ENCODE measurements at places on chromosomes 7 and 10.

DNA sequence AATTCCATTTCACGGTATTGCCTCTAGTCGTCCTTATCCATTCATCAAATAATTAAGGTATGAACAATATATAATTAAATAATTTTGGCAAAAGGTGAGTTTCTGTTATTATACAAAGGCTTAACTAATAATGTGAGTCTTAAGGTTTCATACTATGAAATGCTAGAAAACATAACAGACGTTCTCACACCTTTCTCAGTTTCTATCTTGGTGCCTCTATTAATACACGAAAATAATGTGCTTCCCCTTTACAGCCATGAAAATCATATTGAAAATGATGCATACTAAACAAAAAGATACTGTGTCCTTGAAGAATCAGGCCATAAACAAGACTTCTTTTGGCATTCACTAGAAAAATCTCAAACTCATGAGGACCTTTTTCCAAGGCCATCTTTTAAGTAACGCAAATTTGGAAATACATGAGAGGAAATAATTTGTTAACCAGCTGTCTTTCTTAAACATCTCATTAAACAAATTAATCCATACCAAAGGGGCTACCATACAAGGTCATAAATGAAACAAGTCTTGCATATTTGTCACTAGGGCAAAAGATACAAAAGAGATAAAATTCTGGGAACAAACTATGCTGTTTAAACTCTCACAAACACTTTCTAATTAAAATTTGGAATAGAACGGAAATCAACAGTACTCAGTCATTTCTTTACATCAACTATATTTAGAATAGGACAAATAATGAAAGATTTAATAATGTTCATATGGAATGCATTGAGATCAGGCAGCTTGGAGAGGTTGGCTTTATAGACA lies 53.9 kb upstream of the CAV2 start:
- no peak for DNase-seq

- DNase-seq, result no peak
These were observed 214.3 kb downstream of the JAZF1 start for GRCh38 chr7:27966219-27966780.

DNA sequence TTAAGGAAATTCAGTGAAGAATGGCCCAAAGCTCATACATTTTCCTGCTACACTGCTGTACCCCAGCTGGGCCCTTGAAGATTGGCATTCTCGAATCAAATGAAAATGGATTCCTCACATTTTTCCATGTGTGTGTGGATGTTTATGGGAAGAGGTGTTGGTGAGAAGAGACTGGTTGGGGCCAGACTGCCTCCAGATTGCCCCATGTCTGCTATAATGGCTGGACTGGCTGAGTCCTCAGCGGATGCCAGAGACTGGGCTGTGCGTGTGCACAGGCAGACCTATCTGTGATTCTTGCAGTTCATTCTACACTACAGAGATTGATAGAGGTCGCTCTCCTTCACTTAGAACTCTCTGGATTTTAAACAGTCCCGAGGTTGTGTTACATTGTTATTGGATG lies 183.6 kb upstream of the GDF10 start:
- no peak for DNase-seq

- DNase-seq, result no peak
These were observed 64.3 kb upstream of the CCDC6 start for GRCh38 chr10:59970396-59971368.

GRCh38 chr7:108094346-108094745 lies 35.8 kb downstream of the LAMB4 start:
- no peak for DNase-seq

DNA sequence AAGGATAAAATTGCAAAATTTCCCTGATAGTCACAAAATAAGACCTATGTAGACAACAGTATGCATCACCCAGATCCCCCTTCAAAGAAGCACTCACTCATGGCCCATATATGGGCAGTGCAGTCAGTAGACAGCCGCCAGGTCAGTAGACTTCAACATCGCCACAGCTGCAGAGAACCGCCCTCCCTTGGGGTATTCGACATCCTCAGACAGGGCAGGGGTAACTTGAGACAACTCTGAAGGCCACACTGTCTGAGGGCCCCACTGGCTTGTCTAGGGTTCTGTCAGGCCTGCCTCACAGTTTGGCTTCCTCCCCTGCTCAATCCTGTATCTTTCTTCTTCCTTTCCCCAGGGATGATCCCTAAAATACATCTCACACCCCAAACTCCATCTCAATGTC lies 172.3 kb downstream of the IMMP2L start:
- DNase-seq, result no peak

DNA sequence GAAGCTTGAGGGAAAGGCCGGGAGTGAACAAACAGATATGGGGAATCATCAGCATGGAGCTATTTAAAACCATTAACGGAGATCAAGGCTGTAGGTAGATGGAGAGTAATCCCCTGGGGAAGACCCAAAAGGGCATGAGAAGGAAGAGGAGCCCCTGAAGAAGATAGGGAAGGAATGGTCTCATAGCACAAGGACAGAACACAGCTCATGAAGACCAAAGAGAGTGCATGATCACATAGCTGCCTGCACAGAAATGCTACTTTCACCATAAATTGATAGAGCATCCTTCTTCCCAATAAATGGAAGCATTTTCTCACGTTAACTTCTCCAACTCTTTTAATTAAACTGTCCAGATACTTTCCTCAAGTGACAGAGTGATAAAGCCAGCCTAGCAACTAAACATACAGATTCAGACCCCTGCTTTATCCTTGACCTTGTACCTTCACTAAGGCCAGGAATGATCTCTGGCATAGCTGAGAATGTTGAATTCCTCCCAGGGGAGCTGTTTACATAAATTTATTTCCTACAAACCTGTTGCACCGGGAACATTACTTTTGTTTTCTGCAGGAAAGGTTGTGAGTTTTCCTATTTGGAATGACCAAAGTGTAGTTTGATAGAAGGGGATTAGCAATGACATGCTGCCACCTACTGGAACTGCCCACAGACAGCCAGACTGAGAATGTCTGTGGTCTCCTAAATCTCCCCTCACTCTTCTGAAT lies 110.8 kb upstream of the LRGUK start:
- DNase-seq, result no peak

DNA sequence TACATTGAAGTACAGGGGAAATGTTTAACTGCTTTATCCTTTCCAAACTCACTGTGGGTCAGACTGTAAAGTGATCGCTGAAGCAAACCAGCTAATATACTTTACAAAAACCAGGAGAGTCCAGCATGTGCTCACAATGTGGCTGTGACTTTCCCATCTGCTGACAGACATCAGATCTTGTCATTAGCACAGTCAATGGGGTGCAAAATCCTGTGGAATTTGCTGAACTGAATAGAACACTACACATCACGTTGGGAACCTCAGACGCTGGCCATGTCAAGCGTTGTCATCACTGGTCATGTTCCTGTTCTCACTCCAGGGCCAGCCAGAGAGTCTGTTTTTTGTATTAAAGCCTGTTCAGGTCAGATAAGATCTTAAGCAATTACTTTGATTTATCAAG lies 83.4 kb downstream of the AGMO start:
- DNase-seq, result no peak

DNA sequence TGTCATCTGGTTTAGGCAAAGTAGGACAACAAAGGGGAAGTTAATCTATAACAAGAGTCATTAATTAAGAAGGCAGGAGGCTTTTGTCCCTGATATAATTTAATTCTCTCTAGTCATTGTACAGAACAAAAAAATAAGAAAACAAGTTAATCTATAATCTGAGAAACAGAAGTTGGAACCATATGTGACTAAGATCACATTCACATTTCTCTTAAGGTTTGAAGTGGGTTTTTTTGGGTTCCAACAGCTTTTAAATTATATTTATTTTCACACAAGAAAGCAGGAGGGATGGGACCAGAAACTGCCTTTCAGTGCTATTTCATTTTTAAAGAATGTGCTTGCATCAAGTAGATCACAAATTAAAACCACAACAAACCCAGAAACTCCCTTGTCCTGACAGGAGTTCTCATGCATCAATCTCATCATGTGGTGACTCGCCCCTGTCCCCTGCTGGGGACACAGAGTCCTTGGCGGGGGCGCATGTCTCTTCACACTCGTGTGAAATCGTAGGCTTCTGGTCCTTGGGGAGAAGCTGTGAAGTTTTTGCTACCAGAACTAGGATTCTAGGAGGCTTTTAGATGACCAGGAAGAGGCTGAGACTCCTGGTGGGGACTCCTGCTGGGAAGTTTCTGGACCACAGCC lies 10.1 kb upstream of the OPN4 start:
- DNase-seq, result no peak

DNA sequence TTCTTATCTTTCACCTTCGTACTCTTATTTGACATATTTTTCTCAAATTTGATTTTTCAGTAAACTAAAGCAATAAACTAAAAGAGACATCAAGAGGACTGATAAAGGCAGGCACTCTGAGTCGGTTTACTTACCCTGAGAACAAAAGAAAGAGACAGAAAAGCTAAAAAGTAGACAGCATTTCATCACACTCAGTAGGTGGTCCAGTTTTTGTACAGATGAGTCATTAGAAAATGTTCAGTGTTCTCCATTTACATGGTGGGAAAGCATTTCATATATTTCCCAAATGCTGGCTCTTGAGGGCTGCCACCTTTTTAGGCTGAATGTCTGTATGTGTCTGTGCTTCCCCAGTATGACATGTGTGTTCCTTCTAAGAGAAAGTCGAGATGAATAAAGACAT lies 52.7 kb downstream of the NHLRC2 start:
- no peak for DNase-seq

- no peak for DNase-seq
These were observed 873.9 kb downstream of the GRID1 start for GRCh38 chr10:85492684-85493083.

- peak; percentile 44 for DNase-seq
These were observed 581 bp downstream of the FAM3C start for GRCh38 chr7:121395494-121395960.

DNA sequence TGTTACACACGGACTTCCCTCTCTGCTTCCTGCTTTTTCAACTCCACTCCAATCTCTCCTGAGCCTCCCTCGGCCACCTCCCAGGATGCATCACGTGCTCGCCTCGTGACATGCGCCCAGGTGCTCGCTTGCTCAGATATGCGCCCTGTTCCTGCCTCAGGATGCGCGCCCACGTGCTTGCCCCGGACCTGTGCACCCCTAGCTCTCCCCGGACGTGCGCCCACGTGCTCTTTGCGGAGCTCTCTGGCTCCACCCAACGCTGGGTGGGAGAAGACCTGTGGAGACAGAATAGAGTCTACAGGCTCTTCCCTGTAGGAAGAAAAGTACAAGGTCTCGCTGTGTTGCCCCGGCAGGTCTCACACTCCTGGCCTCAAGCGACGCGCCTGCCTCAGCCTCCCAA lies 23.1 kb downstream of the PARD3 start:
- no peak for DNase-seq

DNA sequence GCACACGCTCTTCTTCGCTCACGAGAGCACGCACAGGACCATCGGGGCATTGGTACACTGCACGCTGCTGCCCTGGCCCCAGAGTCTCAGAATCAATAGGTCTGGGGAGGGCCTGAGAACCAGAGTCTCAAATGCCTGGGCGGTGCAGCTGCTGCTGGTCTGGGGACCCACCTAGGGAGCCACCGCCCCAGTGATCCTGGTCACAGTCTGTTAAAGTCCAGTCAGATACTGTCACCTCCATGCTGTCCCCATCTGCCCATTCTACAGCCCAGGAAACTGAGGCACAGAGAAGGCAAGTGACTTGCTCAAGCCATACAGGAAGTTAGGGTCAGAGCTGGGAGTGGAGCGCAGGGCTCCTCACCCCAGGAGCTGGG lies 38.0 kb downstream of the ZCCHC24 start:
- no peak for DNase-seq

DNA sequence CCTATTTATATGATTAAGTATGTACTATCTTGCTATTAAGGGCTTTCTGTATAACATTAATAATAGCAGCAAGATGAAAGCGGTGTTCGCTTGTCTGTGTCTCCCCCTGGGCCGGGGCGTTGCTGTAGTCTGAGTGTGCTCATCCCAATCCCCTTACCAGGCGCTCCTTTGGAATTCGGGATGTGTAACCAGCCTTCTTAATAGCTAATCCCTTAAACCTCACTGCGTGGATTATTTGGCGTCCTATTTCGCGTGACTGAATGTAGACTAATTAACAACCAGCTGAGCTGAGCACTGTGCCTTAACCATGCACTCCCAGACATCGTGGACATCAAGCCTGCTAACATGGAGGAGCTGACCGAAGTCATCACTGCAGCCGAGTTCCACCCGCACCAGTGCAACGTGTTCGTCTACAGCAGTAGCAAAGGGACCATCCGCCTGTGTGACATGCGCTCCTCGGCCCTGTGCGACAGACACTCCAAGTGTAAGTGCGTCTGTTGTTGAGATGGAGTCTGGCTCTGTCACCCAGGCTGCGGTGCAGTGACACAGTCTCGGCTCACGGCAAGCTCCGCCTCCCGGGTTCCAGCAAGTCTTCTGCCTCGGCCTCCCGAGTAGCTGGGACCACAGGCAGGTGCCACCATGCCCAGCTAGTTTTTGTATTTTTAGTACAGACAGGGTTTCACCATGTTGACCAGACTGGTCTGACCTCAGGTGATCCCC lies 36.6 kb downstream of the BNIP3 start:
- no peak for DNase-seq

DNA sequence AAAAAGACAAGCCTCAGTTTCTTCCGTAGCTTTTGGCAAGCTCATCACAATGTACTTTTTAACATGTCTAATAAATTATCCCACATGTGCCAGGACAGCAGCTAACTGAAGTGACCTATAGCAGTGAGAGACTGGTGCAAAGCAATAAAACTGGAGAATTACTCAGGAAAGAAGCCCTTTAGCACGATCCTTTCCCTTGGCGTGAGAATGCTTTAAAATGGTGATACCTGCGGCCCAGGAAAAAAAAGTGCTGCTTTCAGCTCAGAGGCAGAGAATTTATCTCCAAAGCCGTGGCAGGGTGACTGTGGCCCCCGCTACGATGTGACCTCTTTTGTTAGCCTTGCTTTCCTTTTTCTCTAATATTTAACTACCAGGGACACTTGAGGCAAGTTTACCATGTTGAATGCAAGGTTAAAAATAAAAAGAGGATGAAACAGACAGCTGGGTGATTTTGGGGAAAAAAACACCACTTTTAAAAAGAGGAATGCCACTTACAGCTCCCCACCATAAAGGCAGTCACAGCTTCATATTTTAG lies 184.0 kb downstream of the FANK1 start:
- DNase-seq, result no peak

GRCh38 chr7:92843034-92843760 lies 6.8 kb upstream of the CDK6 start:
- no peak for DNase-seq

- no peak for DNase-seq
These were observed 47.9 kb downstream of the IRF5 start for GRCh38 chr7:128985660-128986059.

GRCh38 chr7:157676456-157677255 lies 339.9 kb downstream of the DNAJB6 start:
- DNase-seq, result no peak

GRCh38 chr10:28853195-28853594 lies 175.9 kb downstream of the BAMBI start:
- no peak for DNase-seq

GRCh38 chr7:13702251-13702650 lies 287.2 kb downstream of the ETV1 start:
- no peak for DNase-seq

Measured in stimulated activated CD4-positive, alpha-beta T cell treated with anti-CD3 and anti-CD28 coated beads, Interleukin-1b, Interleukin-23, amount 100 ng/mL, for 48 hours (primary cell).